ENCODE measurements at places on chromosomes 5 and 9. TPM values are rescaled to one million over a fixed set of nuclear protein-coding genes. Genes with fewer than 3 reads are reported as not detected.
A peak's percentile ranks its signal among the peaks of the same experiment; 100 is the strongest.

GRCh38 chr9:13805546-13805945, 508.4 kb downstream of the NFIB start:
- no peak for DNase-seq

DNA sequence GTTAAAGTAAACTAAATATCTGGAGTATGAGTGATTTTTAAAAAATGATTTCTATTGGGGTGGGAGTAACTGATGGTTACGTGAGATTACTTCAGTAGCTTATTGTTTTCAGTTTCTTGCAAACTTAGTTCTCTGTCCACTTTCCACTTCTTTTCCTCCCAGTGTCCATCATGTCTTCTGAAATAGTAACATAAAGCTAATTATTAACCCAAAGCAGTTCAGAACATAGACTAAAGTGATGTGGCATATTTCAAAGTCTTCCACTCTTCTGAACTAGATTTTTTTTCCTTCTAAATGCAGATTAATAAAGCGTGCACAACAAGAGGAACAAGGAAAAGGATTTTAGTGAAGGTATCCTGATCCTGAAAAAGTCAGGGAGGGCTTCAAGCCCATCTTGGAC, 114.1 kb downstream of the MAN2A1 start:
- no peak for DNase-seq

GRCh38 chr5:69343083-69343482, 10.5 kb upstream of the CCDC125 start:
- no peak for DNase-seq

- no peak for DNase-seq
Measured at GRCh38 chr9:123131258-123131657, 97.8 kb downstream of the GPR21 start.

DNA sequence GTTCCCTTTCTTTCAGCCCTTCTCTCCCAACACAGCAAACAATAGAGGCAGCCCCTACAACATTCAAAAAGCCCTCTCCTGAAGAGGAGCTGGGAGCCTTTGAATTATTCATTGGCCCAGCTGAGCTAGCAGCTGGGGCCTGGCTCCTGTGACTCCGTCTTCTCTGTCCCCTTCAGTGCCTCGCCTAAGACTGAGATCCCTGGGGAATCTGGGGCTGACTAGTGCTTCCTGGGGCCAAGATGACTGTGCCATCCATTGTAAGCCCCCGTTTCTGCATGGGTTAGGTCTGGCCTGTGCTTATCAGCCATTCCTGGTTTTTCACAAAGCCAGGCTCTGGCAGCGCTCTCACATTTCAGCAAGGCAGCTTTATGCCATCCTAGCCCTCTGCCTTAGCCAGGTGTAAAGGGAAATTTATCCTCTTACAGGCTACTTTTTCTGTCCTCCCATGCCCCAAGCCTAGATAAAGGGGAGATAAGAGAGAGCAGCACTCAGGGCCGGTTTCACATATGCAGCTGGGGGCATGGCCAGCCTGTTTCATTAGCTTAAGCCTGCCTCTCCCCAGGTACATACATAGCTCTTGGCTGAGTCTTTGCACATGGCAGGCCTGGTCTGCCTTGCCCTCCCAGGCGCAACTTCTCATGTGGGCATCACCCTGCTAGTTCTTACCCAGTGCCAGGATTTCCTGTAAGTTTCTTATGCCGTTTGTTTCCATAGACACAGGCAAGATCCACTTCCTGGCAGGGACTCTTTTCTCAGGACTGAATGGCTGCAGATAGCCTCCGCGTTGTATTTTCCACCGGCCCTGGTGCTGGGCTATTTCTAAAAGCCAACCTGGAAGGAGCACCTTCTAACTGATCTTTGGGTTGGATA, 15.8 kb downstream of the PTPA start:
- DNase-seq: no peak

- DNase-seq: no peak
Measured at GRCh38 chr5:170731052-170731451, 52.5 kb upstream of the GABRP start.

DNA sequence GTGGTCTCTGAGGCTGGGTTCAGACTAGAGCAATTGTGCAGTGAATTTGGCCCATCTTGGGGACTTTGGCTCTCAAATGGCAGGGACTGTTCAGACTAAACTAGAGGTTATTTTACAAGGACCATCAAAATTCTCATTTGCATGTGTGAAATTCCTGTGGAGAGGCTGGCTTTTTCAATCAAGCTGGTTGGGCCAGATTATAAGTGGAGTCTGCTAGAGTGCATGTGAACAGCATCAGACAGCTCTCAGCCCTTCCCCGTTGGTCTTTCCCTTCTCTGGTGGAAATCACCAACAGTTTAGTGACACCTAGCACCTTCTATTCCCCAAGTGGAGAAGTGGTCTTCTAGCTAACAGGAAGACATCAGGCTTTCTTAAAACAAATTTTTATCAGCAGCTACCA, 301.3 kb downstream of the CWC27 start:
- DNase-seq: no peak

- DNase-seq: no peak
Measured at GRCh38 chr5:10456583-10457420, 15.1 kb downstream of the ROPN1L start.

DNA sequence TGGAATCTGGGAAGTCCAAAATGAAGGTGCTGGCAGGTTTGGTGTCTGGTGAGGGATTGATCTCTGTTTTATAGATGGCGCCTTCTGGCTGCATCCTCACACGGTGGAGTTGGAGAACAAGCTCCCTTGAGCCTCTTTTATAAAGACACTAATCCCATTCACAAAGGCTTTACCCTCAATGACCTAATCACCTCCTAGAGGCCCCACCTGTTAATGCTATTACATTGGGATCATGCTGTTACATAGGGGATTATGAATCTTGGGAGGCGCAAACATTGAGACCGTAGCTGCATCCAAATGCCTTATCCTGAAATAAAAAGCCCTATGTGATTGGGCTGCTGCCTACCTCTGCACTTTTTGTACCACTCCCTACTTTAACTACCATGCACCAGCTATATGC, 197.1 kb upstream of the HMHB1 start:
- DNase-seq: no peak

DNA sequence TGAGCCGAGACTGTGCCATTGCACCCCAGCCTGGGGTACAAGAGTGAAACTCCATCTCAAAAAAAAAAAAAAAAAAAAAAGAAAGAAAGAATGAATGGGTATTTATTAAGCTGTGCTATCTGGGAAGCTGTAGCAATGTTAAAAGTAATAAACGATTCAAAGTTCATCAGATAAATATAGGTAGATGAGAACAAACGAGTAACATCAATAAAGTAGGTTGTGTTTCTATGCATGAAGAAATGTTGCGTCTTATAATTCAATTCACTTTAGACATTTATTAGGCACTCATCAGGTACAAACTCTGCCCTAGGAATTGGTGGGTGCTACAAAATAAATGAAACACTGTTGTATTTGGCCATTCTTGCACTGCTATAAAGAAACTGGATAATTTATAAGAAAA, 36.8 kb downstream of the C9orf57 start:
- DNase-seq: no peak

DNA sequence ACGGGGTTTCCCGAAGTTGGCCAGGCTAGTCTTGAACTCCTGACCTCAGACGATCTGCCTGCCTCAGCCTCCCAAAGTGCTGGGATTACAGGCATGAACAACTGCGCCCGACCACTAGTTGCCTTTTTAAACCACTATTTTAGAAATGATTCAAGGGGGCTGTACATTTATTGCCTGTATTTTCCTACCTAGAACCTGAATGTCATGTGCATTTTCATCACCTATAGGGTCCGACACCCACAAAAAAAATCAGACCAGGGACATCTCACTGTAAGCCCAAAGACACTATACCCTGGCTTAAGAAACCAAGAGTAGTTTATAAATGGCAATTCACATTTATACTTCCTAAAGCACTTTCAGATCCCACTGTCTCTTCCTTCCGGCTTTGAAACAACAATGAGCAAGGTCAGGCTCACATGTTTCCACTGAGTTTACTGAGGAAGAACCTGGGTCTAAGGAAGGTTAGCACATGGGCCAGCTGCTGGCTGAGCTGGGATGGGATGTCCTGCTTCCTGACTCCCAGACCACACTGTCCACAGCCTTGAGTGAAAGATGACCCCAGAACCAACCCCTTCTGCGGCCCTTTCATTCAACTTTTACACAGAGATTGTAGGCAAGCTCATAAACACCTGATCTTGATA, 87.3 kb downstream of the SERINC5 start:
- DNase-seq: no peak

DNA sequence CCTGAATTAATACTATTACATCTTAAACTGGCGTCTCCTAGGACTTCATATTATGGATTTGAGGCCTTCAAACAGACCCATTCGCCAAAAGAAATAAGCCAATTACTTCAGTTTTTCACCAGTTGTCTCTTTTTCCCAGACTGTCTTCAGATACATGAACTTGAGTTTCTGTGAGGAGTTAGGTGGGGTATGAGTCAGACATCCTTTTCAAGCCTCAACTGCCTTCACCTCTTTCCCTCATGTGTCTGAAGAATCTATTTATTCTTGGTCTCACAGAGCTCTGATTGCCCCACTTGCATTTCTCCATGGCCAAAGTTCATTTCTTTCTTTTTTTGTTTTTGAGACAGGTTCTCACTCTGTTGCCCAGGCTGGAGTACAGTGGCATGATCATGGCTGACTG, 12.5 kb downstream of the WNT8A start:
- DNase-seq: no peak

GRCh38 chr5:45376417-45376816, 319.8 kb downstream of the HCN1 start:
- no peak for DNase-seq

- DNase-seq: peak; percentile 26
Measured at GRCh38 chr9:1979741-1980367, 35.3 kb upstream of the SMARCA2 start.

Gene SPATA31D4
- not detected for total RNA-seq

Gene MOB3B
- 17.6 TPM for total RNA-seq

Gene NR4A3
- total RNA-seq: 3.0 TPM

Gene NEURL1B
- 13.3 TPM for total RNA-seq

Gene LRRC14B
- not detected for total RNA-seq

Gene CTXN3
- total RNA-seq: not detected

Gene WWC1
- 61.8 TPM for total RNA-seq

Gene SPINK9
- total RNA-seq: not detected
